ENCODE measurements at places on chromosomes 2 and 18. TPM values are rescaled to one million over a fixed set of nuclear protein-coding genes. Genes with fewer than 3 reads are reported as not detected.

- no peak for DNase-seq
Measured at GRCh38 chr2:23571527-23572282, 186.7 kb downstream of the KLHL29 start.

GRCh38 chr2:168613551-168613950, 157.5 kb downstream of the CERS6 start:
- DNase-seq, result no peak

DNA sequence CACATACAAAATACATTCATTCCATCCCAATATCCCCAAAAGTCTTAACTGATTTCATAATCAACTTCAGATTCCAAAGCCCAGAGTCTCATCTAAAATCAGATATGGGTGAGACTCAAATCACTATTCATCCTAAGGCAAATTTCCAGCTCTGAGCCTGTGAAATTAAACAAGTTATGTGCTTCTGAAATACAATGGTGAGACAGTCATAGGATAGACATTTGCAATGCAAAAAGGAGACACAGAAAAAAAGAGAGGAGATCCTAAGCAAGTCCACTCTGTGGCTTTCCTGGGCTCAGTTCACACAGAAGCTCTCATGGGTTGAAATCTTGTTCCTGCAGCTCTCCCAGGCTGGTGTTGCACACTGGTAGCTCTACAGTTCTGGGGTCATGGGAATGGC, 18.3 kb downstream of the ZNF892 start:
- no peak for DNase-seq

- no peak for DNase-seq
Measured at GRCh38 chr2:120738117-120738516, 2.4 kb downstream of the GLI2 start.

- DNase-seq, result no peak
Measured at GRCh38 chr2:3343012-3343411, 34.6 kb downstream of the EIPR1 start.

- DNase-seq, result peak; percentile 34
Measured at GRCh38 chr2:64017811-64018700, 1.2 kb downstream of the VPS54 start.

DNA sequence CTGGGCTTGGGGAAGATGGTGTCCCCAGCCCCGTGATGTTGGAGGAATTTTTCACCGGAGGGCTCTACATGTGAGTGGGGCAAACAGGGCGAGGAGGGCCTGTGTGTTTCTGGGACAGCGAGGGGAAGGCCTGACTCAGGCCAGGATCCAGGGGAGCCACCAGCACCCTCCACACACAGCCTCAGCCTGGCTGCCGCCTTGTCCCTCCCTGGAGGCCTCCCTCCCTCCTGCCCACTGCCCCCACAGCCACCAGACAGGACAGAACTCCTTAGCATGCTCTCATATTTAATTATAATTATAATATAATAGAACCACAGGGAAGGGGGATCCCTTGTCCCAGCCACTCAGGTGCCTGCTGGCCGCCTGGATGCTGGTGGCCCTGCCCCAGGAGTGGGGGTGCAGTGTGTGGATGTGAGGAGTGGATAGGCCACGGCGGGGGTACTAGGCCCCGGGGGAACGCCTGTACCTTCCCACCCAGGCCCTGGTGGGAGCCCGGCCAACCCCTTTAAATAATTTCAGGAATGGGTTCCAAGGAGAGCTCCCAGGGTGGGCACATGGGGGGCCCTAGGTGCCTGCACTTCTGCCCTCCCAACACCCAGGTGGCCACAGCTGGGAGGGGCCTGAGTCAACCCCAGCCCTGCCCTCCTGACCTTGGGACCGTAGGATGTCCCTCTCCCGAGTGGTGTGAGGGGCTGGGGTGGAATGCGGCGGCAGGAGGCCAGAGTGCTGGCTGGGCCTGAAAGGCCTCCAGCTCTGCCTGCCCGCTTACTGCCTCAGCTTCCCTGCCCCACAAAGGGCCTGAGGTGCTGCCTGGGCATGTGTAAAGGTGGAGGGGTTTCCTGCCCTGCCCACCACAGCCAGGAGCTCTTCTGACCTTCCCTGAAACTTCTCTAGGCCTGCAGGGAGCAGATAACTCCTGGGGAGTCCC, 8.8 kb downstream of the PDCD1 start:
- no peak for DNase-seq

DNA sequence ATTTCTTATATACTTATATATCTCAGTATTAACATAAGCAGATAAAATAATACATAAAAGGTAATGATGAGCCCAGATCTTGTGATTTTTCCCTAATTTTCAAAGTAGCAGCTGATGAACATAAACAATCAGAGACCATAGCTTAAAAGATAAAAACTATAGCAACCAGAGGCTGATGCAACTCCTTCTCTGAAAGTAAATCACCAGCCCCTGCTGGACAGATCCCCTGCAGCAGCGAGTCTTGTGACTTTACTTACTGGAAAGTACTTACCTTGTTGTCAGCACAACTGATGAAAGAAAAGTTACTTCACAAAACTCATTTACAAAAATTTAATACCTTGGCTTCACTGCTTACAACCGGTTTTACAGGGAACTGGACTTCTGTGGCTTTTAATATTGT, 67.3 kb downstream of the GORASP2 start:
- DNase-seq, result peak; percentile 38

- no peak for DNase-seq
Measured at GRCh38 chr2:204686406-204686805, 141.1 kb downstream of the PARD3B start.

DNA sequence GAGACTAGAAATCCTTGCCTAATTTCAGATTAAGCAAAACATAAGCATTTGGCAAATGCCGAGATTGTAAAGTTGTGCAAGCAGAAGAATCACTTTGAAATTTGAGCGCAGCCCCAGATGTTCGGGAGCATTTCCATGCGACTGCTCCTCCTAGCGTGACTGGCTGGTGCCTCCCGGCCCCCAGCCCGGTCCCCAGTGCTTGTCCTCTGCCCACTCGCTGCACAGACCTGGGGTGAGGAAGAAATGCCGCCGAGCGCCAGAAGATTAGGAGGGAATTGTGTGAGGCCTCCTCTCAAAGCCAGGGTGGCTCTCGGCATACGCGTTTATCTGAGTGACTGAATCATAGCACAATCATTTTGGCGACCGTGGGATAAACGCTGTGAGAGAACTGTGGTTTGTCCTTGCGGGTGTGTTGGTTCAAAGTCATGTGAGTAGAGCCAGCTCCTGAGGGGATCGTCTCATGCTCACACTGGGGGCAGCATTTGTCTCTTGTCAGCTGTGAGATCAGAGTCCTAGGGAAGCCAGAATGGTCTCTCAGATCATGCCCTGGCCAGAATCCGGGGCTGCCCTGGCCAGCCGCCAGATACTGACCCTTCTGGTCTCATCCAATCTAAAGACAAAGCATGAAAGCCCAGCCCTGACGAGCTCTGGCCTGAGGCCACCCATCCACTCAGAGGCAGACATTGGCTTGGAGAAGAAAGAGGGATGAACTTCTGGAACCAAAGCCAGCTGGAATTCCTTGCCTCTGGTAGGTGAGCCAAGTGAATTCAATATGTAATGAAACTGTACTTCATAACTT, 189.3 kb downstream of the SH3RF3 start:
- DNase-seq, result peak; percentile 94

GRCh38 chr2:224670203-224670602, 46.0 kb downstream of the CCDC195 start:
- DNase-seq, result no peak

DNA sequence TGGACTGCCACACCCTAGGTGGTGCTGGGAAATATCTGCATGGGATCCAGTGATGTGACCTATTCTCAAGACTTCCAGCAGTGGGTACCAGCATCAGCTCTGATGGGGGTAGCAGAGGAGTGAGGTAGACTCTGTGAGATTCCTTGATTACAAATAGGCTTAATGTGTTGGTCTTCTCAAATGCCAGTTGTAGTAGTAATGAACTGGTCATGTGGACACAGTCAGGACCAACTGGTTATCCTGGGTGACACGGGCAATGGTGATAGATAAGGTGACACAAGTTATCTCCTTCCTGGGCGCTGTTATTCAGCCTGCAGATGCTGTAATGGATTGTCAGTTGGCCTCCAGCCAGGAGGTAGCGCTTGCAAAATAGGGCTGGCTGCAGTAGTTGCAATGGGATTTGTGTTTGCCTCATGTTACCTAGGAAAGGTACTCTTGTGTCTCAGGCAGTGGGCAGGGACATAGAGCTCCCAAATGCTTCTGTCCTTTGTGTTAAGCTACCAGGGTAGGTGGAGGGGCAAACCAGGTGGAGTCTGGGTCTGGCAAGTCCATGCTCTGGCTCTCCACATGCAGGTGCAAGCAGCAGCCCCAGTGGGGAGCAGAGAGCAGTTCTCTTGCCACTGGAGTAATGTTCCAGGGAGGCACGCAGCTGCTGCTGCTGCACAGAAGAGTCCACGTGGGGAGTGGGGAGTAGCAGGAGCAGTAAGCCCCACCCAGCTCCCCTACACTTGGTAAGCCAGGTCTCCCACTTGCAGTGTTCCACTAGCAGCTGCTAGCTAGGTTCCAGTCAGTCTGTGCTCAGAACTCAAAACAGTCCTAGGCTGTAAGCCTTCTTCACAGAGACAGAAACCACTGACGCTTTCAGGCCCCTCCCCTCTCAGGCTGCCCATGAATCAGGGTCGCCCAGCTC, 505.4 kb upstream of the DDX18 start:
- DNase-seq, result no peak

DNA sequence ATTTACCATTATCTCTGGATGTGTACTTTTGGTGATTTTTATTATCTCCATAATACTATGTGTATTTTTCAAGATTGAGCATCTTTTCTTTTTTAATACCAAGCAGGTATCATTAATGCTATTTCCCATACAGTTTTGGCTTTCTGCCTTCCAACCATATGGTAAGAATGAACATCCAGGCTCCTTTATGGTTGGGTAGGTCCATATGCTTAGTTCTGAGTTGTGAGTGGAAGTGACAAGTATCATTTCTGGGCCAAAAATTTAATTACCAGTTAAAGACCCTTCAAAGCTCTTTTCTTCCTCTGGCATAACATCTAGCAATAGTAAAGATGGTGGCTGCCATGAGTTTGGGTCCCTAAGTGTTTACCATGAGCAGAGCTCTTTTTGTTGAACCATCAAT, 4.3 kb upstream of the RBM43 start:
- DNase-seq, result no peak

- DNase-seq, result peak; percentile 42
Measured at GRCh38 chr2:72718876-72719275, 107.0 kb downstream of the EXOC6B start.

DNA sequence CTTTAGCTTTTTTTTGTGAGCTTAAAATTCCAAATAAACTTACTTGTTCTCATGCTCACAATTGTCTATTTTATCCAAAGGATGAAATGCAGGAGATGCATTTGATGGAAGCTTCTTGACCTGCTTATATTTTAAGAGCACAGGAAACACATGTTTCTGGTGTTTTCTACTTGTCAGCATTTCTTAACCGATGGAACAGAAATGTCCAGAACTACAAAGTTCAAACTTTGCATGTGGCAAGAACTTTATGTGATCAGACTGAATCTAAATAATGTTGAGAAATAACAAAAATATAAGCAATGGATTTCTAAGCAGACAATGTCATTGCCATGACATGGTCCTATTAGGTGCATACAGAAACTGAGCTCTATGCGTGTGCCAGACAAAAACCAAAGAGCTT, 9.9 kb upstream of the CTLA4 start:
- no peak for DNase-seq

DNA sequence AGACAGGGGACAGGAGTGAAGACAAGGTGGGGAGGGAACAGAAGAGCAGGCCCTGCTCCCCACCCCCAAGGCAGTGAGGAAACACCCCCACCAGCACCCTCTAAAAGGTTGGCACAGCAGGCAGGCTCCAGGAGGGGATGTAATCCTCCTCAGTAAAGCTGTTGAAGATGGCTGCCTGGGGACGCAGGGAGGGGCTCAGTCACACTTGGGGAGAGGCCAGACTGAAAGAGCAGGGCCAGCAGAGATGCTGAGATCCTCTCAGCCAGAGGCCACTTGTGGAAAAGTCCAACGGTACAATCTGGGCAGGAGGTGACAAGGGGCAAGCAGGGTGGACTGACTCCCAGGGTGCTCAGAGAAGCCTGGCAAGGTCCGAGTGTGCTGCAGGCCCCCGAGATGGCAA, 154.8 kb upstream of the ID2 start:
- no peak for DNase-seq

GRCh38 chr2:36618381-36618780, 20.4 kb upstream of the FEZ2 start:
- peak; percentile 74 for DNase-seq

DNA sequence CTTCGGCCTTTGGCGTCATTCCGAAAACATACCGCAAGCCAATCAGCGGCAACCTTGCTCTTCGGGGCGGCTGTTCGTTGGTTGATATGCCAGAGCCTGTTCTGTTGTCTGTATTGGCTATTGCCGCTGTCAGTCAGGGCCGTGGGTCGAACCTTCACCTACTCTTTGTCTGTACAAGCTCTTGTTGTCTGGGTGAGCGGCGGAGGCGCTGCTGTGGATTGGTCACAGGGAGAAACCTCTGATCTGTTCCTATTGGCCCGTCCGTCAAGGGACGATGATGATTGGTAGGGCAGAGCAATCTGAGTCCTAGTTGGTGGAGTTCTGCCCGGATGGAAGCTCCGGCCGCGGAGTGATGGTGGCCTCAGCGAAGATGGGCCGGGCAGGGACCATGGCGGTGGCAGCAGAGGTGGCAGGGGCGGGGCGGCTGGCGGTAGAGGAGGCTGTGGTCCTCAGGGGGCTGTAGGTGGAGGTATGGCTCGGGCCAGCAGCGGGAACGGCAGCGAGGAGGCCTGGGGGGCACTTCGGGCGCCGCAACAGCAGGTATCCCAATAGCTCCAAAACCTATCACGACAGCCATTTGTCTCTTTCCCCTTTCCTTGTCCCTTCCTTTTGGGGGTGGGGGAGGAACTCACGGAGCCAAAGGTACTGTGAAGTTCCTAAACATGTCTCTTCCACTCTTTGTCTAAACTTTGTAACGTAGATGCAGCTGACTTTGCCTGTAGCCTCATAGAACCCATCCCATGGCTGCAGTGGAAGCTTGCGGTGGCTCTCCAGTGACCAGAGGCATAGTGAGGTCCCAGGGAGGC, at the start of gene WBP1:
Gene WBP1, plus strand, starts transcription at position 307 of the 806 bp plus-strand sequence. Its CDS starts 165 bp downstream, at position 472.
- peak; percentile 100 for DNase-seq

DNA sequence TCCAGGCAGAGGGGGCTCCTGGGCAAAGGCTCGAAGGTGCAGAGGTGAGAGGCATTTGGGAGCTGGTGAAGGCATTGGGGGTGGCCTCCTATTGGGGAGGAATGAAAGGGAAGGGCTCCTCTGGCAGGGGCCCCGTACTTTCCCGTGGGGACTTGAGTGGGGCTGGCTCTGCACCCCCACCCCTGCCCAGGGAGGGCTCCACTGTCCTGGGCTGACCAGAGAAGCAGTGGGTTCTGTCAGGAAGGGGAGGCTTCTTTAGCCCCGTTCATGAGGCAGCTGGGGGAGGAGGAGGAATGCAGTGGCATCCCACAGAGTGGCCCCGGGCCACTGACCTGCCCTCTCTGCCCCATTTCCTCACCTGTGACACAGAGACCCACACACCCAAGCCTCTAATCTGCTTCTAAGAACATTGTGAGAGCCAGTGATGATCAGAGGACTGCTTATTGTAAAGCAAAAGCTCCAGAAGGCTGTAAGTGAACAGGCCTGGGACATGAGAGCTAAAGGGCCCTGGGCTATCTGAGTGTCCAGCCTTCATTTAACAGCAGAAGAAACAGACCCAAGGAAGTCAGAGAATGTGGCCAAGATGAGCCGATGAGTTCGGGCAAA, 38.6 kb upstream of the GPAT2 start:
- no peak for DNase-seq

The MERTK gene
- 6.6 TPM for total RNA-seq

The ACTG2 gene
- 4.1 TPM for total RNA-seq

The ITGB6 gene
- total RNA-seq, result not detected

The NEUROD1 gene
- not detected for total RNA-seq

The NOL4 gene
- total RNA-seq, result not detected

The TSPYL6 gene
- not detected for total RNA-seq

The MAP2 gene
- 51.0 TPM for total RNA-seq

The CRYGC gene
- not detected for total RNA-seq

The RAB27B gene
- 0.77 TPM for total RNA-seq

The SERPINB12 gene
- total RNA-seq, result not detected

The SLC11A1 gene
- total RNA-seq, result 0.17 TPM

The POTEJ gene
- not detected for total RNA-seq
